Fibroblast of the aortic adventitia (primary cell): ENCODE measurements at places on chromosomes 7 and 10. TPM values are rescaled to one million over a fixed set of nuclear protein-coding genes. Genes with fewer than 3 reads are reported as not detected.

Gene AKR1E2
- total RNA-seq: 1.3 and 4.6 TPM in 2 replicates

Gene SRPK2
- 45.0 and 50.8 TPM in 2 replicates for total RNA-seq

Gene MYO1G
- total RNA-seq: 0.09 TPM in 1 of 2 replicates, not detected in the other

Gene SKIDA1
- total RNA-seq: 0.41 and 0.90 TPM in 2 replicates

Gene CALHM1
- total RNA-seq: not detected in 2 replicates

Gene INA
- 0.33 and 0.90 TPM in 2 replicates for total RNA-seq

Gene BUD23
- 28.6 and 69.4 TPM in 2 replicates for total RNA-seq

Gene PDGFA
- total RNA-seq: 4.1 and 20.3 TPM in 2 replicates

Gene NPTX2
- total RNA-seq: 0.25 and 2.5 TPM in 2 replicates

Gene ITGA8
- total RNA-seq: 2.6 and 38.5 TPM in 2 replicates

Gene EN2
- total RNA-seq: under 0.01 TPM in 1 of 2 replicates, not detected in the other

Gene PPP1R3C
- total RNA-seq: 41.1 and 92.6 TPM in 2 replicates

Gene LRGUK
- total RNA-seq: 0.09 and 0.82 TPM in 2 replicates

Gene MACC1
- total RNA-seq: 0.18 and 0.49 TPM in 2 replicates

Gene ADRA2A
- total RNA-seq: 0.82 and 2.6 TPM in 2 replicates

Gene ALOX5
- not detected in 2 replicates for total RNA-seq

Gene HIF1AN
- total RNA-seq: 12.9 and 17.3 TPM in 2 replicates

Gene OR2A1
- 0.27 TPM in 1 of 2 replicates, not detected in the other for total RNA-seq

Gene HOXA11
- total RNA-seq: not detected in 2 replicates

Gene GIMAP5
- total RNA-seq: not detected in 2 replicates

Gene MCMBP
- 31.4 and 74.3 TPM in 2 replicates for total RNA-seq

Gene HHEX
- total RNA-seq: 0.49 and 8.6 TPM in 2 replicates

Gene FOXP2
- 3.9 and 17.4 TPM in 2 replicates for total RNA-seq

Gene SPDYE6
- not detected in 2 replicates for total RNA-seq

Gene GIMAP8
- total RNA-seq: 0.09 and 0.16 TPM in 2 replicates

Gene STEAP4
- total RNA-seq: 1.8 and 2.1 TPM in 2 replicates

Gene PHKG1
- total RNA-seq: 2.3 and 3.4 TPM in 2 replicates

Gene XPNPEP1
- total RNA-seq: 103 and 253 TPM in 2 replicates

Gene PAX4
- not detected in 2 replicates for total RNA-seq

Gene CDHR3
- 14.0 and 19.6 TPM in 2 replicates for total RNA-seq

Gene NPSR1
- not detected in 2 replicates for total RNA-seq

Gene EVX1
- total RNA-seq: not detected in 2 replicates

Gene C10orf105
- under 0.01 TPM in 1 of 2 replicates, not detected in the other for total RNA-seq

Gene IFIT3
- total RNA-seq: 23.1 and 88.3 TPM in 2 replicates

Gene PRLHR
- not detected in 2 replicates for total RNA-seq

Gene ANKRD30A
- total RNA-seq: not detected in 2 replicates

Gene AMZ1
- 0.25 and 0.36 TPM in 2 replicates for total RNA-seq

Gene ANXA8L1
- total RNA-seq: 1.2 TPM in 1 of 2 replicates, not detected in the other

Gene UROS
- 74.7 and 131 TPM in 2 replicates for total RNA-seq
